Thyroid gland (tissue), 4 donors: ENCODE measurements at places on chromosomes 5 and 9. TPM values are rescaled to one million over a fixed set of nuclear protein-coding genes. Genes with fewer than 3 reads are reported as not detected.

GRCh38 chr9:103730866-103731265 lies 363.2 kb upstream of the SMC2 start:
- DNase-seq: no peak

DNA sequence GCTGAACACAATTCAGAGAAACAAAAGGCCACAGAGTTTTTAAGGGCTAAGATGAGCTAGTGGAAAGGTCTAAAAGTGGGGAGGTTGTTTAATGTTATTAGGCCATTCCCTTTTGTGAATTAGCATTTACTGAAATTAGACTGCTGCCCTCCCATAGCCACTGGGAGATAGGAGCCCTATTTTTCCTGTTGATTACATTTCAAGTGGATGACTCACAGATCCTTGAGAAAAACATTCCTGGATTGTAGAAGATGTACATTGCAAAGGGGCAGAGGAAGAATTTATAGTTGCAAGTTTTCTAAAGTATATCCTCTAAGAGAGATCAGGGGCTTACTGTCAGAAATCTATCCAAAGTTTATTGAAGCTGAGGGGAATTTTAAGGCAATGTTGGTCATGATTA lies 367.1 kb upstream of the IZUMO3 start:
- no peak for DNase-seq

- no peak for DNase-seq
These were observed 5.7 kb upstream of the DCTN4 start for GRCh38 chr5:150764530-150764929.

GRCh38 chr5:60162441-60162840 lies 268.9 kb upstream of the PDE4D start:
- no peak for DNase-seq

The PCDHGB1 gene
- total RNA-seq: 7.5 TPM
